ENCODE measurements at places on chromosomes 1 and 21.
A peak's percentile ranks its signal among the peaks of the same experiment; 100 is the strongest.

GRCh38 chr1:183869664-183870063 lies 64.7 kb downstream of the RGL1 start:
- no peak for DNase-seq

GRCh38 chr1:51230501-51231078 lies 5.5 kb upstream of the RNF11 start:
- DNase-seq: no peak

- no peak for DNase-seq
These were observed 146.0 kb downstream of the PBX1 start for GRCh38 chr1:164704954-164705353.

DNA sequence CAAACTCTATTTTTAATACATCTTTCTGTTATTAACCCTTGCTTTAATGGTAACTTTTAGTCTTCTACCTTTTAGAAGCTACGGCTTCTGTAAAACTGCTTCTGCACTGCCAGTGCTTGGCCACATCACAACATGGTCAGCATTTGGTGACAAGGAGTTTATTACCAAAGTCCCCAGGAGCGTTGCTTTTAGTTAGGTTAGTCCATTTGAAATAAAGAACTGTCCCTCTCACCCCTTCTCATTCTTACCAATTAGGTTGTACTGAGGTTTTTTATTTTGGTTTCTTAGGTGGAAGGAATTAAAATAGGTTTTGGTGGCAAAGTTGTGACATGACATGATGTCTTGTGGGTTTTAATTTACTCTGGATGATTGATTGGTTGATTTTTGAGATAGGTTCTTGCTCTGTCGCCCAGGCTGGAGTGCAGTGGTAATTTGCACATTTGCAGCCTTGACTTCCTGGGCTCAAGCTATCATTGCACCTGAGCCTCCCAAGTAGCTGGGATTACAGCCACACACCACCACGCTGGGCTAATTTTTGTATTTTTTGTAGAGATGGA lies 39.2 kb downstream of the SPEN start:
- no peak for DNase-seq

- no peak for DNase-seq
These were observed 23.6 kb upstream of the SLC19A2 start for GRCh38 chr1:169509354-169509753.

DNA sequence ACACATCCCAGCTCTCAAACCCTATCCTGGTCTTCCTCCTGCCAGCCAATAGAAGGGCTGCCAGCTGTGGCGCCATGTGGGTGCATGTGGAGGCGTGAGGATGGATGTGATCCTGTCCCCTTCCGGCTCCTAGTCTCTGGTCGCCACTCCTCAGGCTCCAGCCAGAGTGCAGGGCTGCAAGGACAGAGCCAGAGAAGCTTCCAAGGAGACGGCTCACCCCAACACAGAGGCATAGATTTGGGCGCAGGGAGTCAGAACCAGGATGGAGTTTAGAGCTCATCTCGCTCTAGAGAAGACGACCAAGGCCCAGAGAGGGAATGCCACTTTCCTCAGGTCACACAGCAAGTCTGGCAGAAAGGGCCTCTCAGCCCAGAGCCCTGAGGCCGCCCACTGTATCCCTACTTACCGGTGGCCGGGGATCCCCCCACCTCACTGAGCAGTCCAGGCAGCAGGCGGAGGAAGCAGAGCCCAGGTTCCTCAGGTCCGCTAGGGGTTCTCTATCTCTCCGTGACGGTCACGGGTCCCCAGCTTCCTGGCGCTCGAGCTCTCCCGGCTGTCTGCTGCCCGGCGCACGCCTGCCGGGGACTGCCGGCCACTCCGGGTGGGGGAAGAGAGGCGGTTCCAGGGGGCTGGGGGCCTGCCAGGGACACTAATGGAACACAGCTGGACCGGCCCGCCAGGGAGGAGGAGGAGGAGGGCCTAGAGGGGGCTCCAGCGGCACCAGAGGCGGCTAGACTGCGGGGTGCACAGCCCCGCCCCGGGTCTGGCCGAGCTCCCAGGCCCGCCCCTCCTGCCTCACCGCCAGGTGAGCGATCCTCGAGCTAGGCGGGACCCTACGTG lies at the start of gene COL16A1:
Gene COL16A1, minus strand, starts transcription at position 587 of the 840 bp plus-strand sequence. CDS start 1,824 bp downstream, outside the sequence.
- no peak for DNase-seq

GRCh38 chr1:151311589-151312331 lies 15.5 kb downstream of the PI4KB start:
- peak; percentile 37 for DNase-seq

DNA sequence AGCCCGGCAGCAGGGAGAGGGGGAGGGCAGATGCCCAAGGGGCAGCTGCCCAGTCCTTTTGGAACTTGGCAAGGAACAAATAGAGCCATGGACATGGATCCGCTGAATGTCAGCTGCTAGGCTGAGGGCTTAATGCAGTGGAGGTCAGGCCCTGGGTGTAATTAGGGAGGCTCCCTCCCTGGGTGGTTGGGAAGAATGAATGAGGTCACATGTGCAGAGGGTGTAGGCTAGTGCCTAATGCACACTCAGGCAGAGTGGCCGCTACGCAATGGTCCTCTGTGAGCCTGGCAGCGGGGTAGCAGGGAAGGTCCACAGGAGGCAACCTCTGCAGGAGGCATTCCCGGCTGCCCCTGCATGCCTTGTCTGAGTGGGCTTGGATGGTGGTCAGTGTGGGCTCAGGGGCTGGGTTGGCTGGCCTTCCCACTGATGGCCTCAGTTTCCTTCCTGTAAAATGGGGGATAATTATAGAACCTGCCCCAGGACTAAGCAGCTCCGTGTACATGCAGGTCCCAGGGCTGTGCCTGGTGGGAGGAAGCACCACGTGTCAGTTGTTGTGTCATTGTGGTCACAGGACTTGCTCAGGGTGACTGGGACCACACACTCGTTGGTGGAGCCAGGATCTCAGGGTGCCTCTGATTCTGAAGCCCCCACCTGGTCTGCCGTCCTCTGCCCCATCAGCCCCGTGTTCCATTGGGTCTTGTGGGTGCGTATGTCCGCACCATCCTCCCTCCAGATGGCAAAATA lies 81.6 kb upstream of the ACTL8 start:
- DNase-seq: no peak

DNA sequence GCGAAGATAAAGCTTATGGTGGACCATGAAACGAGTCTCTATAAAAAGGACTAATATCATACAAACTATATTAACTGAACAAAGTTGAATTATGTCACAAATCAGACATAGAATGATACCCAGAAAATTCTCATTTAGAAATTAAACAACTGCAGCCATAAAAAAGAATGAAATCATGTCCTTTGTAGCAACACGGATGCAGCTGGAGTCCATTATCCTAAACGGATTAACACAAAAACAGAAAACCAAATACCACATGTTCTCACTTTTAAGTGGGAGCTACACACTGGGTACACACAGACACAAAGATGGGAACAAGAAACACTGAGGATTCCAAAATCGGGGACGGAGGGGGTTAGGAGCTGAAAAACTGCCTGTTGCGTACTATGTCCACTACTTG lies 11.5 kb downstream of the COP1 start:
- DNase-seq: no peak

- no peak for DNase-seq
These were observed 22.1 kb downstream of the RASSF5 start for GRCh38 chr1:206529425-206529824.

DNA sequence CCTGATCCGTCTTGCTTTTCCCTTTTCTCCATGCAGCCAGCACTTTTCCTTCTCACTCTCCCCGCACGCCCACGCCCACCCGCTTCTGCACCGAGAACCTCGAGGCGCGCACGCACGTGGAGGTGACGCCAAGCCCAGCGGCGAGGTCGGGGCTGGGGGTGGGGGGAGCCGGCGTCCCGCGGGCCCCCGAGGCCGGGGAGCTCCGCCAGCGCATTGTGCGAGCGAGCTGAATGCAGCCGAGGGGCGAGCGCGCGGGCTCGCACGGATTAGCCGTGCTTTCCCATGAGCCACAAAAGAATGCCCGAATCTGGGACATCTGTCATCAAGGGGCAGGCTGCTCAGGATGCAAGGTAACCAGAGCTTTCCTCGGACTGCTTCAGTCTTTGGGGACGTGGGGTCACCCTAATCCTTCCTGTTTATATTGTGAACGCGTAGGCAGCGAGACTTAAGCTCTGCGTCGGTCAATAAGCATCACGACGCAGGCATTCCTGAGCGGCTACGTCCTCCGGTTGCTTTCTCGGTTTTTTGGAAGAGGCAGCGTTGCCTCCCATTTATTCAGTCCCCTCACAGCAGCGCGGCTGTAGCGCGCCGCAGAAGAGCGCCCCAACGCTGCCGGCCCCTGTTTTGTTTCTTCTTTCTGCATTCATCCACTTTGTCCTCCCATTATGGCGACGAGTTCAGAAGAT lies 67.3 kb upstream of the AKT3 start:
- DNase-seq: no peak

- DNase-seq: no peak
These were observed 75.0 kb downstream of the ATP6V1G3 start for GRCh38 chr1:198465201-198466144.

- no peak for DNase-seq
These were observed 26.4 kb upstream of the SUMO3 start for GRCh38 chr21:44844256-44844655.

DNA sequence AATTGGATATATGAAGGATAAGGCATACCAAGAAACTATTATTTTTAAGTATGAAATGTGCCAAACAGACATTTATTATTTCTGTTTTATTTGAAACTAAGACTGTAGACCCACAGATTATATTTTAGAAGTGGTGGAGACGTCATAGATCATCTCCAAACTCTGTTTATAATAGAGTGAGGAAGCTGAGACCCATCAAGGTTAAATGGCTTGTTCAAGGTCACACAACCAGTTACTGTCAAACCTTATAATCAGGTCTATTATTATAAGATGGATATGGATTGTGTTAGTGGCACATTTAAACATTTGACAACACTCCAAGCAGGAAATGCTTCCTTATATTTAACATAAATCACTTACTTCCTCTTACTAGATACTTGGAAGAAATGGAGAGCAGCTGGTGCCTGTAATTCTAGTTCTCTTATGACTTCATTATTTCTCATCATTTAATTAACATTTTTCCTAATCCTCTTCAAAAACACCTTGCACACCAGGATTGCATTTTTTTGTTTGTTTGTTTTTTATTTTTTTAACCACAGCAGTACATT lies 117.0 kb downstream of the NEK7 start:
- no peak for DNase-seq

GRCh38 chr21:28775071-28775470 lies 217.6 kb downstream of the LTN1 start:
- DNase-seq: no peak

DNA sequence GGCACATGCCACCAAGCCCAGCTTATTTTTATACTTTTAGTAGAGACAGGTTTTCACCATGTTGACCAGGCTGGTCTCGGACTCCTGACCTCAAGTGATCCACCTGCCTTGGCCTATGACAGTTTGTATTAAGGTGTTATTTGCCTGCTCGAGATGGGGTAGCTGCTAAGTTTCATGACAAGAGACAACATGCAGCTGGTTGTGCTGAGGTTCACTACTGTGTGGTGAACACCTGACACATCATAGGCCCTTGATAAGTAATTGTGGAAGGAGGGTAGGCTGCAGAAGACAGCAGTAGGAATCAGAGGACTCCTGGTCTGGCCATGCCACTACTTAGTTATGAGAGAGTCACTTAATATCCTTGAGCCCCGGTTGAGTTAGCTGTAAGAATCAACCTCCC lies 46.2 kb downstream of the PLPP3 start:
- no peak for DNase-seq

DNA sequence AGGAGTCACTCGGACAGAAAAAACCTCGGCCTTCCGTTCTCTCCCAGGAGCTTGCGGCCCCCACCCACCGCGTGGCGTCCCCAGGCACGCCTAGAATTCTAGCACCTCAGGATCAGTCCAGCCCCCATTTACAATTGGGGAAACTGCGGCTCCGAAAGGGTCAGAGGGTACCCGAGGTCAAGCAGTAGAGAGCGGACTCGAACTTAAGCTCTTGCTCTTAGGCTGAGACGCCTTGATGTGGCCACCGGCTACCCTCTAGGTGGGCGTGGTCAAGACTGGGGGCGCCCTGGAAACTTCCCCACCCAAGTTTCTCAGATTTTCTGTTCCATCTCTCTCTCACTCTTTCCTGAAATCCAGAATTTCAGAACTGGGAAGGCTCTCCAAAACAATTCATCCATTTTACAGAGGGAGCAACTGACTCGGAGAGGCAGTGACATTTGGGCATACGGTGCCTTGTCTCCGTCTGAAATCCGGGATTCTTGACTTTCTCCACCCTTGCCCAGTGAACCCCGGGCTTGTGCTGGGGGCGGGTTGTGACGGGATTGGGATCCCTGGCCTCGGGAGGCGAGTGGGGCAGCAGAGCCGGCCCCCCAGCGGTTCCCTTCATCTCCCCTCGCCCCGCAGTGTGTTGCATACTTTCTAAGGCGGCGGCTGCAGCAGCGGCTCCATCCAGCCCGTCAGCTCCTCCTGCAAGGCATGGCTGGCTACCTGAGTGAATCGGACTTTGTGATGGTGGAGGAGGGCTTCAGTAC lies 777 bp downstream of the AZIN2 start:
- no peak for DNase-seq

DNA sequence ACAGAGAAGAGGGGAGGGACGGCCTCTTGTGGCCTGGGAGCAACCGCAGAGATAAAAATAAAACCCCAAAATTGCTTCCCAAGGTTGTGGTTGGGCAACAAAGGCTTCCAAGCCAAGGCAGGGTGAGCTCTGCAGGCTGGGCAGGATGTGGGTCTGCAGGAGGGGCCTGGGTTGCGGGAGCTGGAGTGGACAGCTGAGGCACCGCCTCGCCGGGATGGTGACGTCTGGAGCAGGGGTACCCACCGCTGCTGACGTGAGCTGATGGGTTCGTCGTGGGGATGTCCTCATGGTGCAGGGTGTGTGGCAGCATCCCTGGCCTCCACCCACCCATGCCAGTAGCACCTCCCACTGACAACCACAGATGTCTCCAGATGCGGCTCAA lies 3.7 kb downstream of the AURKAIP1 start:
- no peak for DNase-seq

GRCh38 chr1:57385336-57385735 lies 38.5 kb downstream of the DAB1 start:
- DNase-seq: no peak

DNA sequence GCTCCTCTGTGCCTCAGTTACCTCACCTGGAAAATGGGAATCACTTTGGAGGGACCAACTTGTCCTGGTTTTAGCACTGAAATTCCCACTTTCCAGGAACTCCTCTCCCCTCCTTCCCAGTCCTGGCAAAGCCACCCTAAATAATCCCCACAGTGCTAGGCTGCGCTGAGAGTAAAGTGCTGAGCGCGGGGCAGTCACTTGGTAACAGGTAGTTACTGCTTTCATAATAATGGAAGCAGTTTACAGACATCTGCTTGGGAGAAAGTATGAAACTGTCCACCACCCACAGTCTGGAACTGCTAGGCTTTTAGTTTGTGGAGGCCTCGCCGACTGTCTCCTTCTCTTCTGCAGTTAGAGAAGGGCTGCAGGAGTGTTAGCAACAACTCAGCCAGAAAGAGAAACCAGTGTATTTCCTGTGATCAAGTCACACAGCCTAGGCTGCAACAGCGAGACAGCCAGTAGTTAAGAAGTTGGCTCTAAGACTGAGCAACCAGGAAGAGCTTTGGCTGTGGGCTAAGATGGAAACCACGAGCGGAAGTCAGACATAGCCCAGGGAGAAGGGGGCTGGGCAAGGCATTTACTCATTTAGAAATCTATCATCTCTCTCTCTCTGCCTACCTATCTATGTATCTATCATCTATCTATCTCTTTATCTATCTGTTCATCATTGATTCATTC lies 30.8 kb upstream of the ABCG1 start:
- DNase-seq: peak; percentile 55

GRCh38 chr1:10328180-10328963 lies 70.5 kb upstream of the PGD start:
- no peak for DNase-seq

All from stimulated activated CD8-positive, alpha-beta memory T cell treated with anti-CD3 and anti-CD28 coated beads, Interleukin-7, amount 100 ng/mL, for 1 hour (primary cell).